ENCODE measurements at places on chromosomes 7 and 10. TPM values are rescaled to one million over a fixed set of nuclear protein-coding genes. Genes with fewer than 3 reads are reported as not detected.

The SSC4D gene
- total RNA-seq, result 1.9 TPM

The ANKRD30A gene
- total RNA-seq, result 1.2 TPM

The SEMA3C gene
- total RNA-seq, result 123 TPM

The GNB2 gene
- total RNA-seq, result 148 TPM

The ZNF488 gene
- not detected for total RNA-seq

The GNAT3 gene
- total RNA-seq, result not detected

The AGBL3 gene
- 2.9 TPM for total RNA-seq

The UNC5B gene
- 0.98 TPM for total RNA-seq

The OR2A1 gene
- total RNA-seq, result not detected

The COA1 gene
- 64.0 TPM for total RNA-seq

The MSMB gene
- not detected for total RNA-seq

The C7orf57 gene
- 0.22 TPM for total RNA-seq

The GPR141 gene
- 1.2 TPM for total RNA-seq

The JCAD gene
- total RNA-seq, result 33.8 TPM

The ZMIZ1 gene
- 38.1 TPM for total RNA-seq

Measured in subcutaneous adipose tissue (tissue), 4 donors.